ENCODE measurements at places on chromosomes 6 and 20. TPM values are rescaled to one million over a fixed set of nuclear protein-coding genes. Genes with fewer than 3 reads are reported as not detected.
A peak's percentile ranks its signal among the peaks of the same experiment; 100 is the strongest.

The NHLRC1 gene
- total RNA-seq, result 2.6 TPM

The DYNLRB1 gene
- 133 TPM for total RNA-seq

The C6orf163 gene
- 2.3 TPM for total RNA-seq

The PDE7B gene
- total RNA-seq, result 1.5 TPM

The SIRPD gene
- 1.6 TPM for total RNA-seq

The C2 gene
- total RNA-seq, result 192 TPM

The SNAI1 gene
- total RNA-seq, result 2.8 TPM

DNA sequence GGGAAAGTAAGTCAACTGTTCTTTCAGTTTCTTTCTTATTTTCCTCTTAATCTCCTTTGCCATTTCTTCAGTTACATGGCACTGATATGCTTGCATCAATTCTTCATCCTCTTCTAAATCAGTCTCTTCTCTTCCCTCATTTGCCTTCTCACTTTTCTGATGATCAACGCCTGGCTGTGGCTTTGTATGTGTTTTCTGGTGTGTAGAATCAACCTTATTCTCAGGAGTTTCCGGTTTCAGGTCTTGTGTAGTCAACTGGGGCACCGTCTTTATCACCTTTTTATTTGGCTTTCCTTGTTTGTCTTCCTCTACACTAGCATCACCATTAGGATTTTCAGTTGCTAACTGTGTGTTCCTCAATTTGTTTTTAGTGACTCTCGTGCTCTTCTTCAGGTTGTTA lies 31.6 kb downstream of the AHI1 start:
- DNase-seq, result no peak

GRCh38 chr6:75952128-75952527 lies 120.3 kb downstream of the IMPG1 start:
- DNase-seq, result no peak

DNA sequence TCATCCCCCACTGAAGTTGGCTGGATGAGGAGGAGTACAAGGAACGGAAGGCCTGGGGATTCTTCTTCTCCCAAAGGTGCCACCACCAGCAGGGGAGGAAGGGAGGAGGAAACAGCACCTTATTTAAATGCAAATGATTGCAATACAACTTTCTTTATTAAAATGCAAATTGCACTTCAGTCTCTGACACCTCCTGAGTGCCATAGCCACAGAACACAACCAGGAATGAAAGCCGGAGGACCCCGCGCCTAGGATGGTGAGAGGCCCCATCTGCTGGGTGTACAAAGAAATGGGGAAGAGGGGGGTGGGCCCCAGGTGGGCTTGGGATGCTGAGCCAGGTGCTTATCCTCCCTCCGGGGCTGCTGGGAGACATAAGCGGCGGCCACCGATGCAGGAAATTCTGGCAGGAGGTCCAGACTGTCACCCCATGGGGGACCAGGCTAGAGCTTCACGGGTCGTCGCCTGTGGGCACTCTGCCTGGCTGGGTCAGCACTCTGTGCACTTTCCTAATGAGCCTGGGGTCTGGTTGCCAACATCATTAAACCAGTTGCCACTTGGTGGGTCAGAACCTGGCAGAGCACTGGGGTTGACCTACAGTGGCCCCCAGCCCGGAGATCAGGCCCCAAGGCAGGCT lies 154.2 kb upstream of the MLN start:
- no peak for DNase-seq

DNA sequence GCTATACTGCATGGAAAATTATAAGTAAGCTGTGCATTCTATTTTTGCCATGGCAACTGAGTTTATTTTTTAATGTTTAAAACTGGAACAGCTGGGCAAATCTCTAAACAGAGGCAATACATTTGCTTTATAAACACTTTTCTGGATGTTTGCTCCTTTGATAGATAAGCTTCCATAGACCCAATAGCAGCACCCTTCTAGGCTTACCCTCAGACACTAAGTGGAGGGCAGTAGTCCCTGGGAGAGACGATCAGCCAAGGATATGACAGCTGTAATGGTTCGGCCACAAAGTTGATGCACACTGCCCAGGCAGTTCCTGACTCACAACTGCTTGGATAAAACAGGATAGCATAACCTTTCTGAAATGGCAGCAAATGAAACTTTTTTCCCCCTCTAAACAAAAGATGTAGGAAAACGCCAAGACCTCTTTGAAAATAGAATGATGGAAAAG lies 8.5 kb upstream of the MRPS10 start:
- DNase-seq, result peak; percentile 66

DNA sequence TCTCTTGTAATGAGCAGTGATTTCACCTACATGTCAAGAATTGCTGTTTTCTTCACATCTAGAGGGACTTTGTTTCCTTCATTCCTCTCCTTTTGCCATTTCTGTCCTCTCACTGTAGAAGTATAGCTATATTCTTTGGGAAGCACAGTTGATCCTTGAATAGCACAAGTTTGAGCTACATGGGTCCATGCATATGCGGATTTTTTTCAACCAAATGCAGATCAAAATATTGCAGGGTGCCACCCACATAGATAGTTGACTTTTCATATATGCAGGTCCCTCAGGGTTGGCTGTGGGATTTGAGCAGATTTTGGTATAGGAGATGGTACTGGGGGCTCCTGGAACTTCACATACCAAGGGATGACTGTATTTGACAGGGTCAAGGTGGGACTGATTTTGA lies 41.1 kb downstream of the BLTP3A start:
- no peak for DNase-seq

- peak; percentile 86 for DNase-seq
Observed at GRCh38 chr6:129500958-129501739, 208.8 kb downstream of the ARHGAP18 start.

DNA sequence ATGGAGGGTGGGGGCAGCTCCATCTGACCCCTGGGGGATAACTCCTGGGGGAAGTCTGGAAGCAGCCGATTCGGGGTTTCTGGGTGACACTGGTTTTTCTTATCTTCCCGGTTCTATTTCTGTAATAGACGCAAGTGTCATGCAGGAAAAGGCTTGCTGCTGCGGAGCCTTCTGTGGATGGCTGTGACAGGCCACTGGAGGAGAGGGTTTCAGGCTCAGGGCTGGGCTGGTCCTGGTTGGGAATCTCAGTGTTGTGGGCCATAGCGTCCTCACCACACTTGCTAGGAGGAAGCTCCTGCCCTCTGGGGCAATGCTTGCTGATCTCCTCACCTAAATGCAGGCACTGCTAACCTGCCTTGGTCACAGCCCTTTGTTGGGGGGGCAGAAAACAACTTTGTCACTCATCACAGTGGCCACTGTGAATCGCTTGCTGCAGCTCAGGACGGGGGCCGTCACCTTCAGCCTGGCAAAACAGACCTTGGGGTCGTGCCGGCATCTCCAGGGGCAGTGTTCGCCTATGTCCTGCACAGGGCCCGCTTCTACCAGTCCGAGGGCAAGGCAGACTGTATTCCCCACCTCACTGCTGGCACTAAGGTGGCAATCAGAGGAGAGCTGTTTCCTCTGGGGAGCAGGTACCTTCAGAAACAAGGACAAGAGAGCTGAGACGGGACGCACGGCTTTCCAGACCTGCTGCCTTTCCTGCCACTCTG lies 4.4 kb upstream of the TUBB1 start:
- no peak for DNase-seq

DNA sequence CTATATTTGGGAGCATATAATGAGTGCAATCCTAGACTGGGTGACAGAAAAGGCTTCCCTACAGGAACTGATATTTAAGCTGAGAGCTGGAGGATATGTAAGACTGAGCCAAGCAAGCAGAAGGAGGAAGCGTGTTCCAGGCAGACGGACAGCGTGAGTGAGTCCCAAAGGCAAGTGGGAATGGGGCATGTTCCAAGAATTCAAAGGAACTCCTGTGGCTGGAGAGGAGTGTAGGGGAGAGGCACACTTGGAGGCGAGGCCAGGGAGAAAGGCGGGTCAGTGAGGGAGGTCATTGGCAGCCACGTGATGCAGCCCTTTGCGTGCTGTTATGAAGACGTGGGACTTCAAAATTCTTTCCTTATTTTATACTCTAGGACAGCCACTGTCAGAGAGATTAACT lies 27.9 kb upstream of the SGK1 start:
- no peak for DNase-seq

DNA sequence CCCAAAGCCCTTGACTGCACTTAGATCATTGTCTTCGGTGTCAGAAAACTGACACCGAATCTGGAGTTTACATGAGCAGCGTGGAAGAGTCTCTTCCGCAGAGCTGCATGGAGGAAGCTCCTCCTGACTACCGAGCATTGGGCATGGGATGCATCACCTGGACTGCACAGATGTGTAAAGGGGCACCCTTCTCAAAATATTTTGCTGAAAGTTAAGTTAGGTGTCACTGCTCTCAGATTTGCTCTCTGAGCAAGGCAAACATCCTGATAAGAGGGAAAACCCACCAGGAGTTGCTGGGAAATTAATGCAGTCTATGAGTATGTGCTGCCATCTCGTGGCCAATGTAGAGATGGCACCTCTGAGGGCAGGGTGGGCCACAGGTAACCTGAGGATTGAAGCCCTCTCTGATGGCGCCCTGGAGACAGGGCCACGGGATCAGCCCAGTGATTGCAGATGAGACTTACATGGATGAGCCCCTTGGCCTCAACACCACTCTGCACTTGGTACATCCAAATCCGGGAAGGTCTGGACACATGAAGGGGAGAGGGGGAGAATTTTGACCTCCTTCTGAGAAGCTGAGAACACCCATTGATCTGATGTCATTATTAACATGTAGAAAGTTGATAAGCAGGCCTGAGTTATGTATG lies 129.9 kb downstream of the LPA start:
- no peak for DNase-seq

DNA sequence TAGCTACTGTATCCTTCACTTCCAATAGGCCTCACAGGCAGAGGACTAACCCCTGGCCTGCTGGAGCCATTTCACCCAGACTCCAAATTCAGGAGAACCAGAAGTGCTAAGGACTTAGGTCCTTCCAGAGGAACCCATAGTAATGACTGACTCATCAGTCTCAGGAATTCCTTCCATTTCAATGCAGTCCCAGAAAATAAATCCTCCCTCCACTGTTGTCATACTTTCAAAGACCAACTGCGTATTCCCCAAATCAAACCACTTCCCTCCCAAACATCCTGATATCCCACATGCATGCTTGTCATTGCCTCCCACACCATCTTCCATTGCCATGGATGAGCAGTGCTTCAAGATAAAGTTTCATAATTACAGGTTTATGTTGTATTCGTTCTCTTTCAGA lies 31.8 kb upstream of the NT5E start:
- no peak for DNase-seq
